ENCODE measurements at places on chromosomes 1 and 21. TPM values are rescaled to one million over a fixed set of nuclear protein-coding genes. Genes with fewer than 3 reads are reported as not detected.

- no peak overlapping the region for H3K27ac ChIP-seq
- DNase-seq, result no peak
- no peaks in the 10 kb centered on the region for H3K4me1 ChIP-seq
- no peaks in the 10 kb centered on the region for H3K36me3 ChIP-seq
Observed at GRCh38 chr1:103783944-103784377, 34.3 kb downstream of the AMY1C start.

The NTRK1 gene
- total RNA-seq, result 0.52 TPM

DNA sequence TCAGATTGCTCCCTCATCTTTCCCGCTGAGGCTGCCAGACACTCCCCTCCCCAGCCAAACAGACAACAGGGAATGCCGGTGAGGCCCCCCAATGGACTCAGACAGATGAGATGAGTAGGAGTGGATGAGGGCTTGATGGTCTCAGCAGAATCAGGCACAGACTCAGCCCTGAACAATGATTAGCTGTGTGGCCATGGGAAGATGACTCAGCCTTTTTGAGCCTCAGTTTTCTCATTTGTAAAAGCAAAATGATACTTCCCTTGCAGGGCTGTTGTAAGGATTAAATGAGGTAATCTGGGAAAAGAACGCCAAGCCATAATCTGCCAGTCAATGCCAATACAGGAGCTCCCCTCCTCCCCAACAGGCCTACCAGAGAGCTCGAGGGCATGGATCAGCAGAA, 12.4 kb downstream of the C1orf198 start:
- DNase-seq, result no peak
- H3K4me3 ChIP-seq, result no peak overlapping the region
- H3K36me3 ChIP-seq, result no peaks in the 10 kb centered on the region
- no peaks in the 10 kb centered on the region for H3K4me1 ChIP-seq
- no peaks in the 10 kb centered on the region for H3K27me3 ChIP-seq

DNA sequence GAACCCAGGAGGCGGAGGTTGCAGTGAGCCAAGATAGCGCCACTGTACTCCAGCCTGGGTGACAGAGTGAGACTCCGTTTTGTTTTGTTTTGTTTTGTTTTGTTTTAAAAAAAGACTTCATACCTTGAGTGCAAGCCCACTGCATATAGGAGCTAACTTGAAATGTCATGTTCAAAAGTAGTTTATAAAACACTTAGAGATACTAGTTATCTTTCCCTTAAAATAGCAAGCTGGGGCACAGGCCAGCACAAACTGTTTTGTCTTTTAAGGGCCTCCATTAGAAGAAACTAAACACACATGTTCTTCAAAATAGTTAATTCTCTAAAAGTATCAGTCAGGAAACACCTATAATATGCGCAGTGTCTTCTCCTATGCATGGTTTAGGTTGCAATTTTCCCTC, 505.1 kb upstream of the TMPRSS15 start:
- H3K27me3 ChIP-seq, result no peaks in the 10 kb centered on the region
- H3K27ac ChIP-seq, result no peak overlapping the region
- no peaks in the 10 kb centered on the region for H3K4me1 ChIP-seq

DNA sequence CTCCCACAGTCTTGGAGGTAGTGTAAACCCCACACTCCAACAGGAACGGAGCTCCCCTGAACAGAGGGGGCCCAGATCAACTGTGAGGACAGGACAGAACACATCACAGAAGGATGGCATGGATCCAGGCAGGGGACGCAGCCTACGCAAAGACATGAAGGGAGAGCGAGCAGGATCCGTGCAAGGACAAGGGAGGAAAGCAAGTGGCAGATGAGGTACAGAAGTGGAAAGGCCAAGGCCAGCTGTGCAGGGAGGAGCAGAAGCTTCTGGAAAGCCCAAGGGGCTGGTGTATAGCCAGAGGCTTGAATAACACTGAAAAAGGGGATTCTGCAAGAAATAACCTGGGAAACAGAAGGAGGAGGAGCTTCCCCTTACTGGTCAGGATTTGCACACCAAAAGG, 81.2 kb downstream of the SIPA1L2 start:
- no peak for DNase-seq
- H3K27ac ChIP-seq, result no peak overlapping the region
- no peaks in the 10 kb centered on the region for H3K4me1 ChIP-seq
- H3K27me3 ChIP-seq, result no peaks in the 10 kb centered on the region
- no peak overlapping the region for H3K4me3 ChIP-seq

DNA sequence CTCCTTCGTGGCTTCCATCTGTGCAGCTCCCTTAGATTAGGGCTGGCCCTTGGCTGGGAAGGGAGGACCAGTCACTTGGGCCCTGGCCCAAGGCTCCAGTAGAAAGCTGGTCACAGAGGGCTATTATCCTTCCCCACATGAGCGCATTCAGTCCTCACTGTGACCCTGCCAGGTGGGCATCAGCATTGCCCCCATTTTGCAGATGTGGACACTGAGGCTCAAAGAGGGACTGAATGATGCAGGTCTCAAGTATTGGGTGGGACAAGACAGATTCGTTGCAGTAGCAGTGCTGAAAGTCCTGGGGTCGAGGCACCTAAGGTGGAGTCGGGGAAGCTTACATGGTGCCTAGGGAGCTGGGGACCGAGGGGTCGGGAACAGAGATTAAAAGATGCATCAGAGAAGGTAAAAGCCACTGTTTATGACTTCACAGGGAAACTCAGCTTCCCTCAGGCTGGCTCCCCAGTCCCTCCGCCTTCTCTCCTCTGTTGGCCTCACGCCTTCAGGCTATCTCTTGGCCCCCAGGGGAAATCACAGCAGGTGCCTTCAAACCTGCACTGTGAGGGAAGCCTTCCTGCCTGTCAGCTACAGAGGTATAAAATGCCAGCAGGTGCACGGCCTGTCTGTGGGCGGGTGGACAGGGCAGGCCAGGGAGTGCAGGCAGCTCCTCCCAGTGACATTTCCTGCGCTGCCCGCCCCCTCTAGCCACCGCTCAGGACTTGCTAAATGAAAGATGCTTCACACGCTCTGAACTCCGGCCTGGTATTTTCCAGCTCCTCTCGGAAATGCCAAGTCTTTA, 178.4 kb downstream of the GRIK3 start:
- H3K27ac ChIP-seq, result no peak overlapping the region
- H3K4me3 ChIP-seq, result no peak overlapping the region
- H3K4me1 ChIP-seq, result no peaks in the 10 kb centered on the region
- no peak for DNase-seq

DNA sequence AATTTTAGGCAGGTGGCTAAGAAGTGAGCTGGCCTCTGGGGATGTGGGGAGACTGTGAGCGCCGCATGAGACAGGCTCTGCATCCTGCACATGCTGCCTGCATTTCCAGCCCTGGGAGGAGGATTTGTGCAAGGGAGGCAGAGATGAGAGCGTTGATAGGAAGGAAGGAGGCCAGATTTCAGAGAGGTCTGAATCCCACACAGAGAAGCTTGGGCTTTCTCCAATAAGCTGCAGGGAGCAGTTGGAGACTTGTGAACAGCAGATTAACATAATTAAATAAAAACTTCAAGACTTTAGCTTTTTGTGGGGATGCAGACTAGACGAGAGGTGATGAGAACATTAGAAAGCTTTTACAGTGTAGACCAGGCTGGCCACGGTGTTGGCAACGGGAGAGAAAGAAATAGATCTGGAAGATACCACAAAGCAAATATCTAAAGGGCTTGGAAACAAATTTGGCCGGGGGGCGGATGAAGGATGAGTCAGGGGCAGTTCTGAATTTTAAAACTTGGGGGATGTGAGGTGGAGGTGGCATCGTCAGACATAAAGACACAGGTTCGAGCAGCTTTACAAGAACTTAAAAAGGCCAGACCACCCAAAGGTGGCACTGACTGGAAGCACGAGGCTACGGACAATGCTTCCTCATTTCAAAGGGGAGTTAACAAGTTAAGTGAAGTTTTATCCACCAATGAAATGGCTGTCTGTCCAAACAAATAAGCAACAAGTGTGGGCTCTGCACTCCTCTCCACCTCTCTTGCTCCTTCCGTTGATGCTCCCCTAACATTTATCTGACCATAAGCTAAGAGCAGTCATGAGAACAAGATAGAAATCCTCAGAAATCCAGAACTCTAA, 57.0 kb downstream of the HIVEP3 start:
- no peaks in the 10 kb centered on the region for H3K27me3 ChIP-seq
- H3K27ac ChIP-seq, result no peak overlapping the region
- no peak overlapping the region for H3K4me3 ChIP-seq
- H3K4me1 ChIP-seq, result peaks cover 10% of the 10 kb centered on the region
- DNase-seq, result no peak

The S100A9 gene
- 43.6 TPM for total RNA-seq

DNA sequence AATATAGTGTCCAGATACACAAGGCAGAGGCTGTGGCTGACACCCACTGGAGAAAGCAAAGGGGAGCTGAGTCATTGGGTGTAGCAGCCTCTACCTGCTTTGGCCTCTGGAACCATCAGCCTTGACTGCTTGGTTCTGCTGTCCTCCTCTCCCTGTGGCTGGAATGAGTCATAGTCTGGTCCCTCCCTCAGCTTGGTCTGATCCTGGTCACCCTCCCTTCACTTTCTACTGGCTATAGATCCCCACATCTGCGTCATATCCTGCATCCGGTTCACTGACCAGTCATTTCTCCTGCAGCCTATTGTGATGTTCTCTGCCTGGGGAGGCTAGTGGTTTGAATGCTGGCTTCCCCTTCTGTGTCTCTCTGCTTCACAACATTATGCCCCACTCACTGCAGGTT, 372.8 kb upstream of the DAB1 start:
- H3K4me1 ChIP-seq, result no peaks in the 10 kb centered on the region
- H3K27me3 ChIP-seq, result no peaks in the 10 kb centered on the region
- H3K4me3 ChIP-seq, result no peak overlapping the region
- no peak for DNase-seq
- H3K36me3 ChIP-seq, result no peaks in the 10 kb centered on the region
- no peak overlapping the region for H3K27ac ChIP-seq

GRCh38 chr1:21946836-21947587, 9.9 kb upstream of the HSPG2 start:
- H3K27me3 ChIP-seq, result no peaks in the 10 kb centered on the region
- no peak overlapping the region for H3K4me3 ChIP-seq
- H3K4me1 ChIP-seq, result no peaks in the 10 kb centered on the region

The PTGER3 gene
- not detected for total RNA-seq

GRCh38 chr1:144551543-144552424, 40.9 kb upstream of the PPIAL4F start:
- no peaks in the 10 kb centered on the region for H3K27me3 ChIP-seq
- peak overlapping the region; percentile 50 for H3K4me3 ChIP-seq

The PSMB4 gene
- 316 TPM for total RNA-seq

GRCh38 chr1:102942324-102942723, 166.0 kb downstream of the COL11A1 start:
- no peak overlapping the region for H3K27ac ChIP-seq
- H3K4me3 ChIP-seq, result no peak overlapping the region
- no peak for DNase-seq
- no peaks in the 10 kb centered on the region for H3K27me3 ChIP-seq

GRCh38 chr1:25867210-25867991, 8.1 kb downstream of the PAQR7 start:
- H3K36me3 ChIP-seq, result no peaks in the 10 kb centered on the region
- H3K4me3 ChIP-seq, result no peak overlapping the region
- no peak for DNase-seq
- H3K4me1 ChIP-seq, result no peaks in the 10 kb centered on the region
- no peaks in the 10 kb centered on the region for H3K27me3 ChIP-seq

DNA sequence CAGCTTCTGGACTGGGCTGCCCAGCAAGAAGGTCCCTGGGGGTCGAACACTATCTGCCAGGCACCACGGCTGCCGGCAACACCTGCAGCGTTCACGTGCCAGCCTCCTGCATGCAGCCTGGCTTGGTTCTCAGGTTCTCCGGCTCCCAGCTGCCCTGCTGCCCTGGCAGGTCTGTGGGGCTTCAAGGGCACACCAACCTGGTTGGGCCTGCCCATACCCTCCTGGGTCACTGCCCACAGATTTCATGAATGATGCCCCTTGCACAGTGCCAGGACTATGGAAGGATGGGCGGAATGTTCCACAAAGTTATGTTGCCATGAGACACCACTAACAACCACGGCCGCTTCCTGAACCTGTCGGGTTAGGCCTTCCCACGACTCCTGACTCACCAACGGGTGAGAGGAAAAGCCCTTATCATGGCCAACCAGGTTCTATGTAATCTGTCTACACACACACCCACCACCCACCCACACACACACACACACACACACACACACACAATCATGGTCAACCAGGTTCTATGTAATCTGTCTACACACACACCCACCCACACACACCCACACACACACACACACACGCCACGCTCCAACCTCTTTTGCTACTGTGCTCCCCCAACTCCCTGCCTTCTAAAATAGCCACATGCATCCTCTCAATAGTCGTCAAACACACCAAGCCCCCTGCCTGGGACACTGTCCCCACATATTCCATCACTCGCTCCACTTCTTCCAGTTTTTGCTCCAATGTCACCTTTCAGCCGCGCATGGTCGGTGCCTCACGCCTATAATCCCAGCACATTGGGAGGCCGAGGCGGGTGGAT, 32.2 kb downstream of the HSPG2 start:
- no peak overlapping the region for H3K4me3 ChIP-seq
- H3K27ac ChIP-seq, result no peak overlapping the region

- no peak for DNase-seq
- H3K4me3 ChIP-seq, result no peak overlapping the region
- H3K27me3 ChIP-seq, result no peaks in the 10 kb centered on the region
Observed at GRCh38 chr1:194056169-194056568, 869.8 kb upstream of the B3GALT2 start.

GRCh38 chr21:44749759-44750674, 38.6 kb upstream of the TSPEAR start:
- no peaks in the 10 kb centered on the region for H3K4me1 ChIP-seq
- DNase-seq, result no peak
- H3K36me3 ChIP-seq, result no peaks in the 10 kb centered on the region
- no peak overlapping the region for H3K4me3 ChIP-seq
- H3K27me3 ChIP-seq, result no peaks in the 10 kb centered on the region

DNA sequence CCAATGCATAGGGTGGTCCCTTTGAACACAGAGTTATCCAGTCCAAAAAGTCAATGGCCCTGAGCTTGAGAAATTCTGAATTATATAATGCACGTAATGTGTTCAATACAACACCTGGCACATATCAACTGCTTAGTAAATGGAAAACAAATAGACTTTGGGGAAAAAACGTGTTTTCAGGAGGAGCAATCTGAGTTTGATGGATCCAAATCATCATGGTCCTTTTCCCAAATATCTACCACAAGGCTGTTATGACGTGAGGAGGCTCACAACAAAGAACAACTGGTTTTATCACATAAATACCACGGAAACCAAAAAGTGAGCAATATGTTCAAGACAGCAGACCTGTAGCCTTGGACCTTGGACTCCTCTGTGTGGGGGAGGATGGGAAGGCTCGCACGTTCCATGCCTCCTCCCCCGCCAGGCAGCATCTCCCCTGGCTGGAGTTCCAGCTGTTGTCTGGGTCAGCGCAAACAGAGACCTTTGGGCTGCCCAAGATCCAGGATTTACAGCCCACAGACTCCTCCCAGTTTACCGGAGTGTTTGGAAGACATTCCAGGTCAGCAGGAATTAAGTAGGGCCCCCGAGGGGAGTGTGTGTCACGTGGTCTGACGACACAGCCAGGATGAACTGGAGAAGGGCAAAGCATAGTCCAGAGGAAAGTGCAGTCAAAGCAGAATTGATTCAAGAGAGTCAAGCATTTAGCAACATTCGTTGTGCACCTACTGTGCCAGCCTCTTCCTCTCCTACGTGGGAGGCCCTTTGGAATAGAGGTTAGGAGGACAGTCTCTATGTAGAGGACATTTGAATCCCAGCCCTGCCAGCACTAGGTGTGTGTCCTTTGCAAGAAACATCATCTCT, 32.2 kb upstream of the MED18 start:
- H3K4me1 ChIP-seq, result no peaks in the 10 kb centered on the region
- H3K36me3 ChIP-seq, result no peaks in the 10 kb centered on the region
- H3K4me3 ChIP-seq, result no peak overlapping the region
- no peak overlapping the region for H3K27ac ChIP-seq
- no peak for DNase-seq

GRCh38 chr1:41623736-41624135, 139.3 kb upstream of the EDN2 start:
- H3K4me1 ChIP-seq, result peaks cover 16% of the 10 kb centered on the region
- H3K36me3 ChIP-seq, result peaks cover 15% of the 10 kb centered on the region
- no peak overlapping the region for H3K27ac ChIP-seq
- no peak for DNase-seq

All from CD4-positive, alpha-beta T cell (primary cell).